ENCODE measurements at places on chromosomes 6 and 20.
A peak's percentile ranks its signal among the peaks of the same experiment; 100 is the strongest.

- DNase-seq: no peak
These were observed 636.2 kb downstream of the KHDRBS2 start for GRCh38 chr6:61649845-61650244.

GRCh38 chr6:155530219-155530834, 74.7 kb upstream of the NOX3 start:
- peak; percentile 37 for DNase-seq

DNA sequence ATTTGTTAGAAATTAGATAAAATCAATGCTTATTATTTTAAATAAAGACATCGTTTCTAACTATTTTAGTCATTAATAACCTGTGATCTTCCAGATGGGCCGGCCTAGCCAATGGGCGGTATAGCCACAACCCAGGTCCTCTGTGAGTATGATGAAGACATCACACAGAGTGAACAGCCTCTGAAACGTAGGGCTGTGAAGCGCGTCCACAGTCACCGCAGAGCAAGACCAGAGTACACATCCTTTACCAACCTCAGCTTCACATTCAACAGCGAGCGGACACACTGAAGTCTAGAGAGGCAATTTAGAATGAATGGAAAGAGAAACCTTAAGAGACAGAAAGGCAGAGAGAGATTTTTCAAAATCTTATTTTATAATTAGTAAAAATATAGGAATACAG, 125.0 kb upstream of the RPS6KA2 start:
- no peak for DNase-seq

DNA sequence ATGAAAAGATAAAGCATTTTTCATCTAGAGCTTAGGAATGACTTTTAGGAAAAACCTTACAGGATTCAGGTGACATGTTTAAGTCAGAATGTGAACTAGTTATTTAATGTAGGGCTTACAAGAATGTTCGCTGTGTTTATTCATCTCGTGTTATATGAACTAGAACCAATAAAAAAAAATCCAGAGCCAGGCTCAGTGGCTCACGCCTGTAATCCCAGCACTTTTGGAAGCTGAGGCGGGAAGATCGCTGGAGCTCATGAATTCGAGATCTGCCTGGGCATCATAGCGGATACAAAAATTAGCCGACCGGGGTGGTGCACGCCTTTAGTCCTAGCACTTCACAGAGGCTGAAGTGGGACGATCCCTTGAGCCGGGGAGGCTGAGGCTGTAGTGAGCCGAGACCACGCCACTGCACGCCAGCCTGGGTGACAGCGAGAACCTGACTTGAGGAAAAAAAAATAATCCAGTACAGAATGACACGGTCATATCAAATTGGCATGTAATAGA, 46.3 kb downstream of the OR2B2 start:
- DNase-seq: peak; percentile 69

- no peak for DNase-seq
These were observed 689.3 kb downstream of the HACE1 start for GRCh38 chr6:104170401-104170800.

DNA sequence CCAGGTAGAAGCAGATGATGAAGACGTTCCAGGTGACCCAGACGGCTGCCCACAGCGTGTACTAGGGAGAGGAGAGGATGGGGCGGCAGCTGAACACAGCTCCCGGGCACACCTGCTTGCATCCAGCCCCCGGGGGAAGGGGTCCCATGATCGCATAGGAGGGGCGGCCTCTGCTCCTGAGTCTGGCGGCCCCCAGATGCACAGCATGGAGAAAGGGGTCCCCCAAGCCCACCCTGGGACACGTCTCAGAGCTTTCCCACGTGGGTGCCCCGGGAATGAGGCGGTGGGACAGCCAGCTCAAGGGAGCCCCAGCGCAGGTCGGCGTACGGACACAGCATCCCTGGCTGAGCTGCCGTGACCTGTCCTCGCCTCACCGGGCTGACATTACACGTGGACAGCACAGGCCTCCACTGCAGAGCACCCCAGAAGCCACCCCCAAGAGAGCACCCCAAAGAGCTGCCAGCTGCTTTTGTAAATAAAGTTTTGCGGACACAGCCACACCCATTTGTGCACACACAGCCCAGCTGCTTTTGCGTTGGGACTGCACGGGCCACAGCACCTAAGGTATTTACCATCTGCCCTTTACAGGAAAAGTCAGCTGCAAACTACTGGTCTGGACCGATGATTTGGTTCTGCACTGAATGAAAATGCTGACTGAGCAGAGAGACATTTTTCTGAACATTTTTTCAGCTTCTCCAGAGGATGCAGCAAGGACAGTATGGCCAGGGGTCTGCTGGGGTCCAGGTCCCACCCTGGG, 5.2 kb downstream of the NKAIN4 start:
- no peak for DNase-seq

DNA sequence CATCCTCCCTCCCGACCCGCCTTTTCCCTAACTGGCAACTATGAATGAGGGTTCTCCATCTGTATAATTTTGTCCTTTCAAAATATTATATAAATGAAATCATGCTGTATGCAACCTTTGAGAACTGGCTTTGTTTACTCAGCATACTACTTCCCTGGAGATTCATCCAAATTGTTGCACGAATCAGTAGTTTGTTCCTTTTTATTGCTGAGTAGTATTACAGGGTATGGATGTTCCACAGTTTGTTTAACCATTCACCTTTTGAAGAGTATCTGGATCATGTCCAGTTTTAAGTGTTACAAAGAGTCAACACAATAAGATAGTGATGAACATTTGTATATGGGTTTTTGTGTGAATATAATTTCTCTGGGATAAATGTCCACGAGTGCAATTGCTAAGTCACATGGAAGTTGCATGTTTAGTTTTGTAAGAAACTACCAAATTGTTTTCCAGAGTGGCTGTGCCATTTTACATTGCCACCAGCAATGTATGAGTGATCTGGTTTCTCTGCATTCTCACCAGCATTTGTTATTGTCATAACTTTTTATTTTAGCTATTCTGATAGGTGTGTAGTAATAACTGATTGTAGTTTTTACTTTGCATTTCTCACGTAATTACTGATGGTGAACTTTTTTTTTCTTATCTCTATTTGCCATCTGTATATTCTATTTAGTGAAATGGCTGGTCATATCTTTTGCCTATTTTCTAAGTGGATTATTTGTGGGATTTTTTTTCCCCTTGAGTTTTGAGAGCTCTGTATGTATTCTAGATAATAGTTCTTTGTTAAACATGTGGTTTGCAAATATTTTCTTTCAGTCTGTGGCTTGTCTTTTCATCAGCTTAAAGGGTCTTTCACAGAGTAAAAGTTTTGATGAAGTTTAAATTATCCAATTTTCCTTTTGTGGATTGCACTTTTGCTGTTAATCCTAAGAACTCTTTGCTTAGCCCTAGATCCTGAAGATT, 14.4 kb upstream of the RNF24 start:
- DNase-seq: no peak

GRCh38 chr20:23246717-23247664, 103.6 kb upstream of the NXT1 start:
- DNase-seq: no peak

DNA sequence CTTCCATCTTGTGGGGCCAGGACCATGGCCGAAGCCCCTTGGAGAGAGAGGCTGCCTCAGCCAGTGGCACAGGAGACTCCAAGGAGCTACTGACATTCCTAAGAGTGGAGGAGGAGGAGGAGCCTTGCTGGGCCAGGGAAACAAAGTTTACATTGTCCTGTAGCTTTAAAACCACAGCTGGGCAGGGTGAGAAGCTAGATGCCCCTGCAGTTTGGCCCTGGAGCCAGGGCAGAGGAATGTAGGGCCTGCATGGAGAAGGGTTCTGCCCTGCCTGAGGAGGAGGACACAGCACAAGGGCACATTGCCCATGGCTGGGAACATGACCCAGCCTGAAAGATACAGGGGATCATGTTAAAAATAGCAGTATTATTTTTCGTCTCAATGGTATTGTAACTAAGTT, 37.4 kb downstream of the PLCG1 start:
- DNase-seq: no peak

DNA sequence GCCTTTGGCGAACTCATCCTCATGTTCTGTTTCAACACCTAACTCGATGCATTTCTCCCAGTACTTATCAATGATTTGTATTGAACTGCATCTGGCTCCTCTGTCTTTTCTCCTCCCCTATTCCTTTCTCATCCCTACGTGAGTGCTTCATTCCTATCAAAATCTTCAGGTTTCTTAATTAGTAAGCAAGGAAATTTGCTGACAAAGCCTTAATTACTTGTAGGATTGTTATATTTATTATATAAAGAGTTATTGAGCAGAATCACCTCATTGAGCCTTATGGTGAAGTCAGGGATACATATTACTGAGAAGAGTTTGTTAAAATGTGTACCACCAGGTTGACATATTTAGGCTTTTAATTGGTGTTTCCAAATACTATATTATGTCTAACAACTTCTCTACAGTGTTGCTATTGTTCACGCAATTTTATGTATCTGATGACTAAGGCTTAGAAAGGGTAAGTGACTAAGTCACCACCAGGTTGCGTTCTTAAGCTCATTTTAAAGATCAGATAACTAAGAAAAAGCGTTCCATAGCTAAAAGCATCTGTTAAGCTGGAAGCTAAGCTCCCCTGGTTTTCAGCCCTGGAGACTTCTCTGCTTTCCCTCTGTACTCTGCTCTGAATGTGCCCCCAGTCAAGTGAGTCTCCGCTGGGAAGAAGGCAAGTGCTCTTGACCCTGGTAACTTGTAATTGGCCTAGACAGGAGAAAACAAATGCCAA, 18.9 kb downstream of the SCGN start:
- DNase-seq: peak; percentile 46

- DNase-seq: no peak
These were observed 65.6 kb downstream of the TMEM200A start for GRCh38 chr6:130431346-130431852.

- DNase-seq: no peak
These were observed 22.0 kb downstream of the MAPK14 start for GRCh38 chr6:36049582-36049981.

GRCh38 chr20:50226093-50226974, 35.7 kb downstream of the CEBPB start:
- DNase-seq: no peak

DNA sequence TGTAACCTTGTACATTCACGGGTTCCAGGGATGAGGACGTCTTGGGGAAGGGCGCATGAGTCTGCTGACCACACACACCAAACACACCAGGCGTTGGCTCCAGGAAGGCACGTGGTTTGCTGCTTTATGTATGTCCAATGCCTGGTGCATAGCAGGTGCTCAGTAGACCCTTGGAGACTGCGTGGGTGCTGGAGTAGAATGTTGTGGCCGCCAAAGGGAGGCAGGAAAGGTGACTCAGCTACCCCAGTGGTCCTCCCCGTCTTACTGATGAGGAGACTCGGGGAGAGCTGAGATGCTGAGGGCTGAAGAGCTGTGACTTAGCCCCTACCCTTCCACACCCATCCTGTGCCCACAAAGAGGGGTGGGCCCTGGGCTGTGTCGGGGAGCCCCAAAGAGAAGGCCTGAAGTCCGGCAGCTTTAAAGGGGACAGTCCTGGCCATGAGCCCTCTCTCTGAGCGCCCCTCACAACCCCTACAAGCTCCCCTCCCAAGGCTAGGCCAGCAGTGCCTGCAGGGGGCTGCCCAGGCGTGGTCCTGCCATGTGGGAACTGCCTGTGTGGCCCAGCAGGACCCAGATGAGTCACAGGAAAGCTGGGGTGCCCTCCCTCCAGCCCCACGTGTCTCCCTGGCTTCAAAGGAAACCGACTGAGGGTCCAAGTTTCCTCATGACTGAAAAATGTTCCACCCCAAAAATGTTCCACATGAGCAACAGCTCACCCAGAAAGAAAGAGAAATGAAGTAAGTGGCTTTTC, 28.0 kb upstream of the PTGIS start:
- DNase-seq: no peak

- no peak for DNase-seq
These were observed 59.3 kb upstream of the CARMIL1 start for GRCh38 chr6:25219917-25220278.

DNA sequence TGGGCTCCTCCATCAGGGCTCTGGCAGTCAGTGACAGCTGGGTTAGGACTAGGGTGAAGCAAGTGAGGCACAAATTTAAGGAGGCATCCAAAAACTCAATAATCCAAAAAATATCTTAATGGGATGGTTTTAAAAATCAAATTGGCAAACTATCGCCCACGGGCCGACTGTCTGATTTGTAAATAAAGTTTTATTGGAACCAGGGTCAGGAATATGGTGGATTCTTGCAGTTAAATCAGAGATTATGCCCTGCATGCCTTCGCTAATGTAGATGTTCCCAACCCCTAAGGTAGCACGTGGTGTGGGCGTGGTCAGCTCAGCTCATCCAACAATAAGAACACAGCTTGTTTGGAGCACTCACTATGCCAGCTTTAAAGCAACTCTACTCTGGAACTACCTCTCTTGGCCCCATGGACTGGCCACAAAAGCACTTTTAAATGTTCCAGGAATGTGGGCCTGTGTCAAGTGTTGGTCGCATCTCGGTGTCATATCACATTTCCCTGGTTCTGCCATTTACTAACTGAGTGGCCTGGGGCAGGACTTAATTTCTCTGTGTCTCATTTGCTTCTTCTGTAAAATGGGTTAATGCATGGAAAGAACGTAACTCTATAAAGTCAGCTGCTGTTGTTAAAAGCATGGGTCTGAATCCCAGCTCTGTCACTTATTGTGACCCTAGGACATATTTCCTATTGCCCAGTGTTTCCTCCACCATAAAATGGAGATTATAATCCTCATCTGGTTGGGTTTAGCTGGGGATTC, 7.0 kb downstream of the TP53RK start:
- DNase-seq: peak; percentile 20

DNA sequence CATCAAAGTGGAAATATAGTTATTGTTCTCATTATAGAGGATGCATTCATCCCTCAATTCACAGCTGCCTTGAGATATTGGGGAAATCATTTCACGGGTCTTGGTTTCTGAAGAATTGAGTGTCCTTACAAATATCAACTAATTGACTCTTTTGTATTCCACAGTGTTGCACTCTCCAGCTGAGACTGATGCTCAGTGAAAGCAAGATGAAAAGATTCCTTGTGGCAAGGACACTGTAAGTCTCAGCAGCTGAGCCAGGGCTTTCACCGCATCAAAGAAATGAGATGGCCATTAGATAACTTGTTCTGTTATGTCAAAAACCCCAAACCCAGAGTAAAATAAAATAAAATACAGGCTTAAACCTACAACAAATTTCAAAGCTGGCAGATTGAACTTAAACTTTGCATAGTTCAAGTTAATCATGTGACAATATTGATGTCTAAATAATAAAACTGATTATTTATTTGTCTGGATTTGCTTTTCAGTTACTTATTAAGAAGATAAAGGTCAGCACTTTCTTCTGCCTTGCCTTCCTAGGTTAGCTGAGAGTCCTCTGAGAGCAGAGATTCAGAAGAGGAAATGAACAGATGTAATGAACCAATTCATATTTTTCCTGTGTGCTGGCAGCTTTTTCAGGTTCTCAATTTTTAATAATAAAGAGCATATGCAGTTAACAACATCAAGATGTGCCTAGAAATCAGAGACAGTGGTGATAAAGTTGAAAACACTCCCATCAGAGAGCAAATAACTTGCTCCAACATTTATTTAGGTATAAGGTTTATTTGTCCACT, 82.4 kb upstream of the SMLR1 start:
- no peak for DNase-seq
